ENCODE measurements at places on chromosomes 7 and 10.

DNA sequence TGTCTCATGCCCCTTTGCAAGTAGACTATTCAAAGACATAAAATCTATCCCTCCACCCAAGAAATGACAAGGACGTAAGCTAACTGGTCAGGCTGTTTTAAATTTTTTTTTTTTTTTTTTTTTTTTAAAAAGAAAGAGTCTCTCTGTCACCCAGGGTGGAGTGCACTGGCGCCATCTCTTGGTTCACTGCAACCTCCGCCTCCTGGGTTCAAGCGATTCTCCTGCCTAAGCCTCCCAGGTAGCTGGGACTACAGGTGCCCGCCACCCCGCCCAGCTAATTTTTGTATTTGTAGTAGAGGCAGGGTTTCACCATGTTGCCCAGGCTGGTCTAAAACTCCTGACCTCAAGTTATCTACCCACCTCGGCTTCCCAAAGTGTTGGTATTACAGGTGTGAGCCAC lies 11.2 kb downstream of the TRA2A start:
- DNase-seq, result no peak

- DNase-seq, result no peak
Measured at GRCh38 chr10:71671994-71672946, 47.3 kb downstream of the C10orf105 start.

DNA sequence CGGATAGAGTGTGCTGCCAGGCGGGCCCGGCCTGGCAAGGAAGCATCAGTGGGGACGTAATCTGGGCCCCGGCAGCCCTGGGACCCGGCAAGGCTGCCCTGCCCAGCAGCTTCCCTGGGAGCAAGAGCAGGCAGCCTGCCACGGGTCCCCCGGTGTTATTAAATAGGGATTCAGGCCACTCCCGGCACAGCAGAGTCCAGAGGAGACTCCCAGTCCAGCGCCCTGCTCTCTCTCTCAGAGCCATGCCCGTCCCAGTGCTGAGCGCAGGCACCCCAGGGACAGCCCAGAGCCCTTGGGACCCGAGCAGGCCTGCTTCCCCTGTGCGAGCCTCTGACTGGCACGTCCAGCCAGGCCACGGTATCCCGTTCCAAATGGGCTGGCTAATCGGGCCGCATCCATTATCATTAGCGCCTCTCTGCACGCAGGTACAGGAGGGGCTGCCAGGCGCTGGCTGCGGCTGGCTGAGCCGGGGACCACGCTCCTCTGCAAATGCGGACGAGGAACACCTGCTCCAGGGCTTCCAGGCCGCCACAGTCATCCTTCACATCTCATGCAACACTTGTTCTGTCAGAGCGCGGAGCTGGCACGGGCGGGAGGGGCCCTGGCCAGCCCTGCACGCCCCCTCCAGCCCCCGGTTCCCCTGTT lies 344.2 kb upstream of the MKI67 start:
- DNase-seq, result no peak

- no peak for DNase-seq
Measured at GRCh38 chr10:6399231-6399741, 180.8 kb downstream of the PRKCQ start.

DNA sequence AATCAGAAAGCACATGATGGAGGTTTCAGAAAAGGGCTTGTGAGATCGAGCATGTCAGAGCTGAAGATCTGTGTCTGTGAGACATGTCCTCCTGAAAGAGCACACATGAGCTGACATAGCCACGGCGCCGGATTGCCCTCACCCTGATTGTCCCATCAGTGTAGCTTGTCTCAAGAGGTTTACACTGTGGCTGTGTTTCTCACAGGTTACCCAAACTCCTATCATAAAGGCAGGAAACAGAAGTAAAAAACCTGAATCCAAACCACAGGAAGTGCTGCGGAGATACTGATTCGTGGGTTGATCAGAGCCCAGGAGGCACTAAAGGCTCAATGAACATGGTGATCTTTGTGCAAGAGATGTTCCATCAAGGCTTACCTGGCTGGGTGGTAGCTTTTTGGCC lies 3.9 kb upstream of the ATP6V0E2 start:
- DNase-seq, result no peak

GRCh38 chr7:156969972-156970420 lies 20.5 kb downstream of the NOM1 start:
- DNase-seq, result no peak

- no peak for DNase-seq
Measured at GRCh38 chr7:116211006-116211912, 920 bp downstream of the TES start.

- DNase-seq, result no peak
Measured at GRCh38 chr7:130966246-130967009, 232.4 kb upstream of the KLF14 start.

GRCh38 chr10:123398180-123398591 lies 244.0 kb downstream of the BUB3 start:
- DNase-seq, result no peak

DNA sequence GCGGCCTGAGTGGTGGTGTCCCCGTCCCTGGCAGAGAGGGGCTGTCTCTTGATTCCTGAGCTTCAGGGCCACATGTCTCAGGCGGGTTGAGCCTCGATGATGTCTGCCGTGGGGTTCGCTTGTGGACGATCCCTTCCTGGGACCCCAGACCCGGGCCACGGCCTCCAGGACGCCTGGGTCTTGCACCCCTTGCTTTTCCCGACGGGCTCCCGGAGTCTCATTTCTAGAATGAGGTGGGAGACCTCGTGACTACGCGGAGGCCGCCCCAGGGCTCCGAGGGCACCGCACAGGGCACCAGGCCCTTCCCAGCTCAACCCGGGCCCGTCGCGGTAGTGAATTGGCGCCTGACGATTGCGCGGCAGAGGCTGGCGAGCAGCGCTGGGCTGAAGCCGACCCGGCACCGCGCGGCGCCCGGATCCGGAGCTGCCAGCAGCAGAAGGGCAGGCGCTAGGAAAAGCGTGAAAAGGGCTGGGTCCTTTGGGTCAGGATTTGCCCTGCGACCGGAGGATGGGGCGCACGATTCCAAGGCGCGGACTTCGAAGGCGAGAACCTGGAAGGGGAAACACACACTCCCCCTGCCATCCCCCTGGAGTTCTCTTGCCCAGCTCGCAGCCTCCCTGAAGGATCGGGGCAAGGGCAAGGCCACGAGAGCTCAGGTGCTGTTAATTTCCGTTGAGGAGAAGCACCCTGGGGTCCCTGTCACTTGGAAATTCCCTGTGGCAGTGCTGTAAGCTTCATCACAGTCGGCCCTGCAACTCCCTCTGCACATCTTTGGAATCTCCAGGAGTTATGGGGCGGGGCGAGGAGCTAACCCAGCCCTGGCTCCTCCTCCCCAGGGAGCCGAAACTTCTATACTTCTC lies 15.5 kb downstream of the TLX1 start:
- no peak for DNase-seq

DNA sequence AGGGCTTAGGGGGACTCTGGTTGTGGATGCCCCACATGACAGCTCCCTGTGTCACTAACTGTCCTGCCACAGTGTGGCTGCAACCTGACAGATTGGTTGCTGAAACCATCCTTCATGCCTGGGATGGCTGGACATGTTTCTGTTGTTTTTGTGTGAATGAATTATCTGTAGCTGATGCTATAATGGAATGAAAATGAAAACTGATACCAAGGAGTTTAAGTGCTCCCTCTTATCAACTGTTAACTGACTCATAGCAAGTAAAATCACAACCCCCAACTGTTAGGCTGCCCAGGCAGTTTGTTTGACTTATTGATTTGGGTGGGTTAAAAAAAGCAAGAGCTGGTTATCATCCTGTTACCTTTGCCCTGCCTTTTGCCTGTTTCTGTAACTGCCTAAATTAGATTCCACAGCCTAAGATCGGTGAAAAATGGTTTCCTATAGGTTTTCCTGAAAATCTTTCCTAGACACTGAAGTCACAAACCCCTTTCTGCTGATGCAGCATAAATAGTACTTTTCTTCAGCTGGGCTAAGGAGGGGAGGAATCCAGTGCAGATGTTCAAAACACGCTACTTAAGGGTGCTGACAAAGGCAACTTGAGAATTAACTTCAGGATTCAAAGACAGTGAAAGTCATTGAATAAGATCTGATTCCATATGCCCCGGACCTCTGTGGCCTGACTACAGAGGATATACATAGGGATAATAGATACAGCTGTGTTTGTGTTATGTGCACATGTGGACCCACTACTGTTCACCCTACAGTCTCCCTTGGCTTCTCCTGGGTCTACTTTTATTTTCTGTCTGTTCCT lies 5.7 kb downstream of the FRAT2 start:
- DNase-seq, result no peak

- no peak for DNase-seq
Measured at GRCh38 chr10:79140855-79141254, 72.1 kb downstream of the ZMIZ1 start.

DNA sequence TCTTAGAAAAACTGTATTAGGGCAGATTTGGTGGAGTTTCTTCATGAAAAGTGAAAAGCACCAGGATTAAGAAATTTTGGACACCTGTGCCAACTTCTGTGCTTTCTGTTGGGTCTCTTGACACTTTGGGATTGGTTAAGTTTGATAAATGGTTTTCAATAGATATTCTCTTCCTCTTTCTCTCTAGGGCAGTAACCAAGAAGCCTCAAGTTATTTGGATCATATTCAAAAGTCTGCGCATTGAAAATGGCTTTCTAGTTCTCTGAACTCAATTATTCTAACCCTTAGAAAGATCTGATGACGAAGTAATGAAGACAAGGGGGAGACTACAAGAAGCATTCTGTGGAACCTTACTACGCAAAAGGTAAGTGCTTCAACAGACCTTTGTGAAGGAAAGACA lies 144.0 kb upstream of the CCDC6 start:
- DNase-seq, result no peak

- no peak for DNase-seq
Measured at GRCh38 chr7:98244871-98245270, 7.2 kb downstream of the TECPR1 start.

DNA sequence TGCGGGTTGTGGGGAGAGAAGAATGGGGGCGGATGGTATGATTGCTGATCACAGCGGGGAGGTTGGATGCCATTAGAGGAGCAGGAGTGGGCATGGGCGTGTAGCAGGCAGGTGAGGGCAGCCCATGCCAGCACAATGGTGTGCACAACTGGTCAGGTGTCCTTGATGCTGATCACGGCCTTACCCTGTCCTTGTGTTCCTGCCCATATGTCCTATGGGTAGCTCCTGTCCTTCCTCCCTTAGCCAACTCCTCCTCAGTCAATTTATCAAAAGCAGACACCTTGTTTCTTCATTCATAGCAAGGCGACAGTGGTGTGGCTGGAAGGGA lies 30.7 kb downstream of the WDR86 start:
- DNase-seq, result no peak

DNA sequence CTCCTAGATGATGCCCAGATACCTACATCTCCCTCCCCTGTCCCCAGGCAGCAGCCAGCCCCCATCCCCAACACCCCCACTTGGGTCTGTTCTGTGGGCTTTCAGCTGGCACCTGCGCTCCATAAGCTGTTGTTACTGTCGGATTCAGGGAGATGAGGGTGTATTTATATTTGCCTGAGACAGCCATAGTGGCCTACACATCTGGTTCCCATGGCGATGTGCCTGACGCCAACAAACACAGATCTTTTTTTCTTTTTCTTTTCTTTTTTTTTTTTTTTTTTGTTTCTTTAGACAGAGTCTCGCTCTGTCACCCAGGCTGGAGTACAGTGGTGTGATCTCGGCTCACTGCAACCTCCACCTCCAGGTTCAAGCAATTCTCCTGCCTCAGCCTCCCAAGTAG lies 73.1 kb downstream of the CLIP2 start:
- no peak for DNase-seq

DNA sequence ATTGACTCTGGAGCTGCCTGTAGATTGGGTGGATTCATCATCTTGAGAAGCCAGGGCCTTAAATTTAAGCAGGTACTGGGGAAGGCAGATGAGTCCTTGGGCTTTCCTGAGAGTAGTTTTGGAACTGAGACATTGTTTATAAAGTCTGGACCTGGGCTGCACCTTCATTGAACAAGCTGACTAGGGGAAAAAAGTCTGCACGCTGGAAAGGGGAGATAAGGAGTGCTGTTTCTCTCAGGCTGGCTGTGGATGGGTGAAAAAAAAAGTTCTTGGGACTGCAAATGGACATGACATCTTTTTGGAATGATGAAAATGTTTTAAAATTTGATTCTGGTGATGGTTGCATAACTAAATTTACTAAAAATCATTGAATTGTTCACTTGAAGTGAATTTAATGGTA lies 12.0 kb downstream of the SEC24C start:
- no peak for DNase-seq

DNA sequence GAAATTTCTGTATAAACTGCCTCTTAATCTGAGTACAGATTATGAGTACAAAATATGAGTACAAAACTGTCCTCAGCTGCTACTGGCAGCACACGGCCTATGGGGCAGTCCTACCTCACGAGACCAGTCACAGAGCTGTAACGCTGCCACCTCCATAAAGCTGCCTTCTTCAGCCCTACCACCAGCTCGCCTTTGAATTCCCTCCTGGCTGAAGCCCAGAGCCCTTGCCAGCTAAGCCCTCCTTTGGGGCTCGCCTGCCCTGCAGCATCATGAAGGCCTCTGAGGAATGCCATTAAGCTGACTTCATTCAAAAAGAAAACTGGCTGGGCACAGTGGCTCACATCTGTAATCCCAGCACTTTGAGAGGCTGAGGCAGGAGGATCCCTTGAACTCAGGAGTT lies 180.0 kb upstream of the SH2B2 start:
- DNase-seq, result no peak

GRCh38 chr7:40403703-40404476 lies 269.1 kb downstream of the SUGCT start:
- no peak for DNase-seq

DNA sequence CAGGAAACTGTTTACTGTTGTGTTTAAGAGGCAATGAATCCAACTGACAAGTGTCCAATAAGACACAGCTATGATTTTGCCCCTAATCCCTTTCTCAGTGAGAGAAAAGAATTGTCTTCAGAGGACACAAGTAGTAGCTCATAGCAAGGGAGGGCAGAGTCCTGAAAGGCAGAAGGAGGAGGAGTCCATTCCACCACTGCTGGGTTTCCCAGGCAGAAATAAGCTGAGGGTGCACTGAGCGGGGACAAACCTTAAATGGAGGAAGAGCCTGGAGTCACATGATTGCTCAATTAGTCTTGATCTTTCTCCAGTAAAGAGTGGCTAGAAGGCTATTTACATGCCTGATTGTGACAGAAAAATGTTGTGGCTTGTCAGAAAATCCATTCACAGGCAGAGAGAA lies 573.8 kb downstream of the POM121L12 start:
- DNase-seq, result no peak

DNA sequence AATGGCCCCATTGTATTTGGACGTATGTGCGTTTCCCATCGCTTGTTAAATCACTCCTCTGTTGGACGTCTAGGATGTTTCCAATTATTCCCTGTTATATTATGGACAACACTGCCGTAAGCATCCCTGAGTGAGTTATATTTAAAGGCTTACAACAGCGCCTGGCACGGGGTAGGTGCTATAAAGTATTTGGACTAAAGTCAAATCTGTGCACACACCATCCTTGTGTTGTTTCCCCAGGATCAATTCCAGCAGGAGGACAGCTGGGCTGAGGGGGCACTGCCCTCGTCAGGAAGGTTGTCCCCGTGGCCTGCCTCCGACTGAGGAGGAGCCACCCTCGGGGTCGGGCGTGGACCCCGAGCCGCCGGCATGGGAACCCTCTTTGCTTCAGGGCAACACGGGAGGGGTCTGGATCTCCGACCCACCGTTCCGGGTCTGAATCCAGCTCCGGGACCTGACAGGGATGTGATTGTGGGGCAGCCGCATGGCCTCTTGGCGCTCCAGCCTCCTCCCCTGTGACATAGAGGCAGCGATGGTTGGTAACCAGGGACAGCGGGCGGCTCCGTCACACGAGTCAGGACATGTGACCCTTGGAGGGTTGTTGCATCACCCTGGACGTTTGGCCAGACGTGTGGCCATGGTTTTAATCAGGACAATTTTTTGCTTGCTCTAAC lies 1.5 kb upstream of the JAKMIP3 start:
- no peak for DNase-seq
